ENCODE measurements at places on chromosomes 7 and 10. TPM values are rescaled to one million over a fixed set of nuclear protein-coding genes. Genes with fewer than 3 reads are reported as not detected.
A peak's percentile ranks its signal among the peaks of the same experiment; 100 is the strongest.

DNA sequence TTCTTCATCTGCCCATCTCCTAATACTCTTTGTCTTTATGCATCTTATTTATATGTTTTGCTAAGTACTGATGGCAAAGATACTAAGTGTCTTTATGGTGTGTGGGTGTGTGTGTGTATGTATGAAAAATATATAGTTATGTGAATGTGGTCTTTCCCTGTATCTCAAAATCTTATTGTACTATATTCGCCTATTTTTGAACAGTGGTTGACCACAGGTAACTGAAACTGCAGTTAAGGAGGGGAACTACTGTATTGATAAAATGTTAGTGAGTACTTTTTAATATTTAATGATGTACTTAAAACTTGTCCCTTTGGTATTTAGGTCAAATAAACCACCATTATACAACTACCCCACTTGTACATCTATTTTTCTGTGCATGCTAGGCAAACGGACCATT is 85.9 kb downstream of the ADD3 start:
- DNase-seq: no peak

DNA sequence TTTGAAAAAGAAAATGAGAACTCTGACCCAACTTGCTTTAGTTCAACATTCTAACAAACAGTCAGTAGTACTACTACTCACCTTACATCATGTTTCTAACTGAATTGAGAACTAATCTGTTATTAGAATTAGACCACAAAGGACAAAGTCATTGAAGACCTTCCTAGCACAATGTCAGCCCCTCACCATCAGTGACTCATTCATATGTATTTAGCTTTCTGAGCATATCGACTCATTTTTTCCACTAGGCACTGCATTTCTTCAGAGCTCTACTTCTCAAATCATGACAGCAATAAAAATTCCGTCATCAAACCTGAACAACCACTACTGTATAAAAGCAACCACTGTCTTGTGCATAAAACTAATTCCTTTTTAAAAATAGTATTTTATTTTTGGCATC is 4.4 kb upstream of the LRRN3 start:
- DNase-seq: no peak

- no peak for DNase-seq
Measured at GRCh38 chr10:110392868-110393740, 88.4 kb upstream of the SMNDC1 start.

DNA sequence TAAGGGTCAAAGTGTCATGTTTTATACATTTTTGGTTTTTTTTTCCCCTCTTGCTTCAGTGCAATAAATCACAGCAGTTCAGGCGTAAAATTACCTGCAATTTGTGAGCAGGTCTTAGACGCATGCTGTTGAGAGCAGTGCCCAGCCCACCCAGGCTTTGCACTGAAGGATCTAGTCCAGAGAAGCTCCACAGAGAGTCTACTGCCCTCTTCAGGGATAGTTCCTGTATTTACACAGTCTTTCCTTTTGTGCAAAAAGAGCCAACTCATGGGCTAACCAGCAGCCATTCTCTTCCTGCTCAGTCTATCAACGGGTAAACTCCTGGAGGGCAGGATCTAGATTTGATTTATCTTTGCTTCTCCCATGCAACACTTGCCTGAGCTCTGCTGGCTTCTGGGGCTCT is 82.2 kb upstream of the NAMPT start:
- peak; percentile 77 for DNase-seq

- DNase-seq: no peak
Measured at GRCh38 chr7:122637784-122638183, 61.1 kb downstream of the RNF133 start.

DNA sequence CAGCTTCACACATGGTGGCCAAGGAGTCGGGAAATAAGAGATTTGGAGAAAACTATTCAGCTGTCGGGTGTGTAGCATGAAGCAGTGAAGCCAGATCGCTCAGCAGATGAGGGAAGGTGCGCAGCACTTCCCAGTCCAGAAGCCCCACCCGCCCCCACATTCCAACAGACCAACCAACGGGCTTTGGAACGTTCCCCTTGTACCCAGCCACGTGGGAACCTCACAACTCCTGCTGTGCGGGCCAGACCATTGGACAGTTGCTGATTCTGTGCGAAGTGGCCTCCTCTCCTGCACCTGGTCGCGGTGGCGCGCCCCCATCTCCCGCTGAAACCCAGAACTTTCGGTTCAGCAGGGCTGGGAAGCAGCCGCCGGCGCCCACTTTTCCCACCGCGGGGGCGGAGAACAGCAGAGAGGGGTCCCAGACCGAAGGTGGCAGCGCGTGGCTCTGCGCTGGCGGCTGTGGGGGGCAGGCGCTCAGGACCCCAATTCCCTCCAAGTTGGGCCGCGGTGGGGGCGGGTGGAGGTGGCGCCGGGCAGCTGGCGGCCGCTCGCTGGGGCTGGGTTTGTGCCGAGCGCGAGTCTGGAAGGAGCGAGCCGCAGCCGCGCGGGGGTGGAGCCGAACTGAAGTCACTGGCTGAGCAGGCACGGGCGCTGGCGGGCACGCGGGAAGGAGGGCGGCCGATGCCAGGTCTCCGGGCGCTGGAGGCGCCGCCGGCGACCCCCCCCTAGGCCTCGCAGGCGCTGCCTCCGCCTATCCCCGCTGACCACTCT is 1301.5 kb upstream of the SORCS1 start:
- DNase-seq: no peak

DNA sequence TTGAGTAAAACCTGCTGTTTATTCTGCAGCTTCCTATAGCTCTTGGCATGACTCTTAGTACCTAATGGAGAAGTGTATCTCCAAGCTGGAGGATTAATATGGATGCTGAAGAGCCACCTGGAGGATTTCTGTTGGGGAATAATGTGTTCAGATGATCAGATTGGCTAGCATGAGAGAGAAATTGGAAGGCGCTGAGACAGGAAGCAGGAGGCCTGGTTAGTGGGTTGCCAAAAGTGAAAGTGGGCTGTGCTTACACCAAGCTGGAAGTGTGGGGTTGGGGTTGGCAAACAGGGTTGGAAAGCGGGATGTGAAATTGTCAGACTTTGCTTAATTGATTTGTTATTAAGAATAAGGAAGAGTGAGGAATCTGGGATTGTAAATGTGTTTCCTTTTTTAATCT is 111.8 kb upstream of the PLPP4 start:
- DNase-seq: no peak

Gene PNLIP
- total RNA-seq: 1.1 TPM

Gene PHTF2
- total RNA-seq: 27.1 TPM

Gene SUGCT
- 1.1 TPM for total RNA-seq

Gene RNF32
- 3.9 TPM for total RNA-seq

Gene SPAG6
- 6.6 TPM for total RNA-seq
